ENCODE measurements at places on chromosomes 4 and X.

GRCh38 chrX:69307756-69308155, 142.5 kb upstream of the PJA1 start:
- no peak for DNase-seq

DNA sequence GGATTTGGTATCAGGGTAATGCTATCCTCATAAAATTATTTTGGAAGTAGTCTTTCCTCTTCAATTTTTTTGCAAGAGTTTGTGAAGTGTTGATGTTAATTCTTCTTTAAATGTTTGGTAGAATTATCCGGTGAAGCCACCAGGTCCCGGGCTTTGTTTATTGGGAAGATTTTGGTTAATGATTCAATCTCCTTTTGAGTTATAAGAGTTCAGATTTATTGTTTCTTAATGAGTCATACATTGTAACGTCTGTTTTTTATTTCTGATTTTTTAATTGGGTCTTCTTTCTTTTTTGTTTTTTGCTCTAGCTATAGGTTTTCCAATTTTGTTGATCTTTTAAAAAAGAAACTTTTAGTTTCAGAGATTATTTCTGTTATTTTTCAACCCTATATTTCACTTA, 412.3 kb downstream of the PDGFC start:
- no peak for DNase-seq

- no peak for DNase-seq
These were observed 22.6 kb downstream of the NAP1L5 start for GRCh38 chr4:88674979-88675378.

DNA sequence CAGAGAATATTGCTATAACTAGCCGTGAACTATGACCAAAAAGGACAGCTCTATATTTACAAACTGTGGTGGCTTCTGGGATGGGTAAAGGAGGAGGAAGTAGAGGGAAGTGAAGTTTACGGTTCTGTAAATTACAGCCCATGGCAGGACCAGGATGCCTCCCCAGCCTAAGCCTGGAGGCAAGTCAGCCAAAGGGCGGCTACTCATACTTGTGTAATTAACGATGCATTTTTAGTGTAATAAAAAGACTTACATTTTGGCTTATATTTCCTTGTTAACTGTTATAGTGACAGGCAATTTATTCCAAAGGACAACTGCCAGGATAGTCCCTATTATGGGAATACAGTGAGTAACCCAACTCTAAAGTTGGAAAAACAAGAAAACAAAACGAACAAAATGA, 139.9 kb upstream of the OTUD4 start:
- DNase-seq: no peak

GRCh38 chr4:10183462-10183861, 66.9 kb upstream of the WDR1 start:
- DNase-seq: no peak

DNA sequence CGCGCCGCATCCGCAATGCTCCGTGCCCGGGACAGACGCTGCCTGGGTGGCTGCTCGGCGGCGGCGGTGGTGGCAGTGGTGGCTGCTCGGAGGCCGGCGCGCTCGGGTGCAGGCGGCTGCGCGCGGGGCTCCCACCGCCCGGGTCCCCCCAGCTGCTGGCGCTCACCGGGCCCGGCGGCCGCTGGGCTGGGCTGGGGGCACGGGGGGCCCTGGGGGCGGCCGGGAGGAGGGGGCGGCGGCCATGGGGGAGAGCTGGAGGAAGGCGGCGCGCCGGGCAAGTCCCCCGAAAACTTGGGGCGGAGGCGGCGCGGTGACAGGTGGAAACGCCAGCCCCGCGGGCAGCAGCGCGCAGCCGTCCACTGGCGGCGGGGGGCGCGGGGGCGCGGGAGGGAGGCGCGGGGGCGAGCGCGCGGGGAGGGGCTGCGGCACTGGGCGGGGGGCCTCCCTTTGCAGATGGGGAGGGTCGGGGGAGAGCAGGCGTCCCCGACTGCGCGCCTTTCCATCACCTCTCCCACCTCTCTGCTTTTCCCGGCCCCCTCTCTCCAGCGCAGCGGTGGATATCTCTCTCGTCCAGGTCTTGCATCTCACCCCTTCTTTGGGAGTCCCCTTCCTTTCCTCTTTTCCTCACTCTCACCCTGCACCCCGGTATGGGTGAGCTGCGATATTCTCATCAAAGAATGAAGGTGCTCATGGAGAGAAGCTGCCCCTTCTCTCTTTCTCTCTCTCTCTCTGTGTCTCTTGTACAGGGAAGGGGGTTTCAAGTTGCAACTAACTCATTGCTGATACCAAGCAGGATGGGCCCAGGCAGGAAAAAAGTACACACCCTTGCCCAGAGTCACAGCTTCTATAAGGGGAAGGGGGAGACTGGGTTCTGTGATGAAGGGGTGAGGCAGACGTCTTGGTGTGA, 83.7 kb upstream of the DHRSX start:
- no peak for DNase-seq

GRCh38 chrX:68892651-68893050, 63.8 kb downstream of the EFNB1 start:
- DNase-seq: no peak

GRCh38 chr4:118277243-118277642, 75.6 kb downstream of the PRSS12 start:
- DNase-seq: no peak

DNA sequence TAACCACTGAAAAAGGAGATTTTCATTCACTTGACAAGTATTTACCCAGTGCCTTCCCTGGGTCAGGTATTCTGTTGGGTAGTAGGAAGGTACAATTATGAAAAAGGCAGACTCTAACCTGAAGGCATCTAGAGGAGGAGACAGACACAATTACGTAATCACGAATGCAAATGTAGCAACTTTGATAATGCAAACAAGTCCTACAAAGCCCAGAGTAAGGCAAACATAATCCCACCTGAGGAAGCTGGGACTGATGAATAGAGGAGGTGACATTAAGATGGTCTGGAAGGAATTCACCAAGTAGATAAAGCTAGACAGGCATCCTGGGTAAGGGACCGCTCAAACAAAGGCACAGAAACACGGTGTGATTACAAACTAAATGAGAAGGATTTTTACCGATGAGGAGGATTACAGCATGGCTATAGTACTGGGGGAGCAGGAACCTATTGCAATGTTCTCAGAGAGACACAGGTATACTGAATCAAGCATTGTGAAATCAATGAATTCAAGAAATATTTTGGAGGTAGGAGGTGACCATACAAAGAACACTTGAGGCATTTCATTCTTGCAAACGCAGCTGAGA, 37.1 kb downstream of the TMEM150C start:
- no peak for DNase-seq

DNA sequence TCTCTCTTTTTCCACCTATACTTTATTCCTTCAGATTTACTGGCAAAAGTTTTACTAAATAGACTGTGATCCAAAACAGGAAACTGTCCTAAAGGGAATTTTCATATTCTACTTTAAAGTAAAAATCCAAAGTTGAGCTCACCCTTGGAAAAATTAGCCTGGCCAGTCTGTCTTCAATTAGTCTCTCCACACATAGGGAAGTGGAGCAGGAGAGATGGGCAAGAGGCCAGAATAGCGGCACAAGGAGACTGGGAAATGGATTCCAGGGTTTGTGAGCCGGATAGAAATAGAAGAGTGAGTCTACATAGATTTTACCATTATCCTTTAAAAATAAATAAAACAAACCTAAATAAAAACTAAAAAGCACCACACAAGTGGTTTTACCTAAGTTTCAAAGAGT, 16.2 kb upstream of the FRMD7 start:
- no peak for DNase-seq

DNA sequence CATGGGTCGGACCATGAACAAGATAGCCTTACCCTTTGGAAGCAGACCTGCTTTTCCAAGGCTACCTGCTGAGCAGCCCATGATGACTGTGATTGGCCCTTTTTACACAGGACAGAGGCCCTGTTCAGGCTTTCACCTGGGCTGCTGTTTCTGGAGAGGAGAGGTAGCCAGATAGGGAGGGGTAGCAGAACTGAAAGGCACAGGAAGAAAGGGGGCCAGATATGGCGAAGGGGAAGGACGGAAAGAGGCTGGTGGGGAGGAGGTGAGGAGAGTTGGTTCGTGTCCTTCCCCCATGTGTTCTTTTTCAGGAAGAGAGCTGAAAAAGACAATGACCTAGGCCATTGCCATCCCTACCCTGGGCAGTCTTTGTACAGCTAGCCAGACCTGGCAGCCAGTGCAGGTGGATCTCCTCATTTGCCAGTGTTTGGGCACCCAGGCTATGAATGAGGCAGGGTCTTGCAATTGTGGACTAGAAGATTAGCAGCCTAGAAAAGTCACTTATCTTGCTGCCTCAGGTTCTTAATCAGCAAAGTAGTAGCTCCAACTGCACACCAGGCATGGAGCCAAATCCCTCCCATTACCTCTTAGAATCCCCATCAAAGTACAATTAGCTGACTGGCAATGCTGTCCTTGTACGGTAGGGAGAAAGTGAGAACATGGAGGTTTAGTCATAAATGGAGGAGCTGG, 139.6 kb downstream of the AMMECR1 start:
- no peak for DNase-seq

DNA sequence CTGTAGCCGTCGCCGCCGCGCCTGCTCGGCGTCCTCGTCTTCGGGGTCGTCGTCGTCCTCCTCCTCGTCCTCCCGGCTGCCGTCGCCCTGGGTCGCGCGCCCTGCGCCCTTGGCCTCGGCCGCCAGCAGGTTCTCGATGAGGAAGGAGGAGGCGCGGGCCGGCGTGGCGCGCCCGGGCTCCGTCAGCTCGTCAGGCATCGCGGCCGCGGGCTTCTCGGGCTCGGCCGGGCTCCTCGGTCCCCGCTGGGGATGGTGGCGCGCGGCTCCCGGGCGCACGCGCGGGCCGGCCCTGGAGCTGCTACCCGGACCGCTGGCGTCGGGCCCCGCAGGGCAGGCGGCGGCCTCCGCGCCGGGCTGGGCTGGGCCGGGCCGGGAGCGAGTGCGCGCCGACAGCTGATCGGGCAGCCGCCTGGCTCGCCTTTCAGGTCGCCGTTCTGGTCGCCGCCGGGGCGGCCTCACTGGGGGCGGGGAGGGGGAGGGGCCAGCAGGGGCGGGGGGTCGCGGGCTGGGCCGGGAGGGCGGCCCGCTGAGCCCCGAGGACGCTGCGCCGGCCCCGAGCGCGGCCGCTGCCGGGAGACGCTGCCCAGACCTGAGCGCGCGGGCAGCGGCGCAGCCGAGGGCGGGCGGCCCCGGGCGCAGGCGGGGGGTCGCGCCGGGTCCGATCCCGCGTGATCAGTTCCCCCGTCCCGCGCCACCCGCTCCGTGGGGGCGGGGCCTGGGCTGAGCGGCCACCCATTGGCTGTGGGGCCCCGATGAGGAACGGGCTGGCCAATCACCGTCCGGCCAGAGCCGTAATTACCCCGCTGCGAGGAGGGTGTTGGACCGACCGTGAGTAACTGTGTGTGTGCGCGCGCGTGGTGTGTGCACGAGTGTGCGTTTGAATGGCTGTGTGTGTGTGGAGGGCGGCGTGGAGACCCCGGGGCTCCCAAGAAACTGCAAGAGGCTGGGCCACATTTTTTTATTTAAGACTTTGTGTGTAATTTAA, at the start of gene HMX1:
Gene HMX1 (minus strand): TSS at position 423 of the 985 bp plus-strand sequence. CDS start 225 bp downstream, at position 198.
- no peak for DNase-seq

GRCh38 chr4:141046255-141046654, 87.0 kb downstream of the RNF150 start:
- peak; percentile 41 for DNase-seq

DNA sequence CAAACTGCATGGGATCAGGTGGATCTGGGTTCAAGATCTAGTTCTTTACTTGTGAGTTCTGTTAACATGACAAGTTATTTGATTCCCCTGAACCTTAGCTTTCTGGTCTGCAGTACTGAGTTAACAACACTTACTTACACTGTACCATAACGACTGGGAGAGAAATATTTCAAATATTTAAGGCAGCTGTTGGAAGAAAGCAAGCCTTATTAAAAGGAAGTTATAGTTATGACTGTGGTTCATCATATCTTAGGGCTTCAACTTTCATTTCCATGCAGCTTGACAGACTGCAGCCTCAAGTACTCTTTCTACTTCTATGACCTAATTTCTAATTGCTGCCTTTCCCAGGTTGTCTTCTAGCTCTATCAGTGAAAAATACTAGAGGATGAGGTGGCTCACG, 40.0 kb upstream of the PDGFRA start:
- DNase-seq: no peak

DNA sequence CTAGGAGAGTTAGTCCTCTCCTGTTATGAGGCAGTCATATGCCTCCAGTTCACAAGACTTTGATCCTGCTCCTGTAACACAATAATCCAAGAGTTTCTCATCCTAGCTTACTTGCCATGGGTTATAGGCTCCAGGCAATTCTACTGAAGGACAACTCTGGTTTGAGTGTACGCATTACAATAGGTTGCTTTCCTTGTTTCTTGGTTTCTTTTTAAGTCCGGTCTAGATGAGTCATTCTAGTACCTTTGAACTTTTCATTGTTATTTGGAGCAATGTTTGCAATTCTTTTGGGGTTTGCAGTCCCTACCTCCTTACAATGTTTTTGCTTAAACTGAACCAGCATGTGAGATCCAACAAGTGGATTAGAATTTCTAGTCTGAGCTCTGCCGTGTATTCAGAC, 109.1 kb downstream of the ANAPC4 start:
- peak; percentile 13 for DNase-seq

DNA sequence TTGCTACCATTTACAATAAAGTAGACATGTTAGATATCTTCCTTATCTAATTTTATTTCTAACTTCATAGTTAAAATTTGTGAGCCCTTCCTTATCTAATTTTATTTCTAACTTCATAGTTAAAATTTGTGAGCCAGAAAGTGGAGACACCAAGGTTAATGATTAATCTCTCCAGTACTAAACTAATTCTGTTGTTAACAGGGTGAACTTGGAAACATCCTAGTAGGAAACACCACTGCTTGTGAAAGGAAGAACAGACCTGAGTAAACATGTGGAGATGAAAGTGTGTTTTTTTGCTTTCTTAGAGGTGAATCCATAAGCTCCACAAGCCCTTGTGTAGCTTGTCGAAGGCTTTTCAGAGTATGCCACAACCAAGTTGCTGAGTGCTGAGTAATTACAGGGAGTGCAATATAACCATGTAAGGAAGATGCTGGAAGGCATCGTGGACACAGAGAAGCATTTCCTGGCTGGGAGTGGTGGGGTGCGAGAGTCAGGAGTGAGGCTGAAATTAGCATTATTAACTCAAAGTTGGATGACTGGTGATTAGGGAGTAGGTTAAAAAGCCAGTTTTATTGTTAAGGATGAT, 118.6 kb upstream of the NEIL3 start:
- no peak for DNase-seq

- no peak for DNase-seq
These were observed 138.0 kb downstream of the VEGFC start for GRCh38 chr4:176654565-176655216.

DNA sequence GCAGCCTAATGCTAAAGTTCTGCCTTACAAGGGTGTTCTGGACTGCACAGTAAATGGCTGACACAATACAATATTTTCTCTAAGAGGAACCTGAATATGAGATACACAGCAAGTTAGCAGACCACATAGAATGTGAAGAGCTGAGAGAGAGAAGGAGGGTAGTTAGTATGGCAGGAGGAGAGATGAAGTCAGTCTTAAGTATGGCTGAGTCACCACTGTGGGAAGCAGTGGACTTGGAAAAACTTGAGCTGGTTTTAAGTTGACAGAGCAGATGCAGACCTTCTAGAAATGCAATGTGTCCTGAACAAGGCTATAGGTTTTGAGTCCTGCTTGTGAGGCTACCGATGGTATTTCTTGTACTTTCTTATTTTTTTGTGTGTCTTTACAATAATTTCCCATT, 172.5 kb downstream of the SH2D1A start:
- DNase-seq: no peak
